Lower leg skin (tissue), 4 donors: ENCODE measurements at places on chromosomes 12 and 14. TPM values are rescaled to one million over a fixed set of nuclear protein-coding genes. Genes with fewer than 3 reads are reported as not detected.

NID2 gene
- 0.17 TPM for total RNA-seq

SERPINA10 gene
- total RNA-seq, result not detected

ABCC9 gene
- 4.8 TPM for total RNA-seq

PZP gene
- not detected for total RNA-seq

NANOG gene
- total RNA-seq, result not detected

JPH4 gene
- total RNA-seq, result 1.2 TPM

NUAK1 gene
- 66.1 TPM for total RNA-seq

GALNT9 gene
- not detected for total RNA-seq

KRT72 gene
- total RNA-seq, result 0.42 TPM
